GM20000 (cell line): ENCODE measurements at places on chromosomes 6 and 20.
A peak's percentile ranks its signal among the peaks of the same experiment; 100 is the strongest.

DNA sequence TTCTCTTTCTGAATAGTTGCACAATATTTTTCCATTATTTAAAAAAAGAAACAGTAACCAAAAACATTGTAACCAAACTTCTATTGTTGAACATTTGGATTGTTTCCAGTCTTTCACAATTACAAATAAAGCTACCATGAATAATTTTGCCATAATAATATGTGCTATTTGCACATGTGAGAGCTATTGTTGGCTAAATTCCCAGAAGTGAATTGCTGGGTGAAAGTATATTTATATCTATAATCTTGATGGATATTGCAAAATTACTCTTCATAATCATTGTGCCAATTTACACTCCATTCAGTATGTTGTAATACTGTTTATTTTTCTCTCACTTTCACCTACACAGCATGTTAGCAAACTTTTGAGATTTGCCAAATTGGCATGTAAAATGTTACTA is 36.6 kb upstream of the SLC22A16 start:
- no peak for DNase-seq

- DNase-seq = no peak
Observed at GRCh38 chr20:40966516-40967185, 62.0 kb upstream of the TOP1 start.

GRCh38 chr6:43778976-43779851 is 9.2 kb downstream of the VEGFA start:
- no peak for DNase-seq

DNA sequence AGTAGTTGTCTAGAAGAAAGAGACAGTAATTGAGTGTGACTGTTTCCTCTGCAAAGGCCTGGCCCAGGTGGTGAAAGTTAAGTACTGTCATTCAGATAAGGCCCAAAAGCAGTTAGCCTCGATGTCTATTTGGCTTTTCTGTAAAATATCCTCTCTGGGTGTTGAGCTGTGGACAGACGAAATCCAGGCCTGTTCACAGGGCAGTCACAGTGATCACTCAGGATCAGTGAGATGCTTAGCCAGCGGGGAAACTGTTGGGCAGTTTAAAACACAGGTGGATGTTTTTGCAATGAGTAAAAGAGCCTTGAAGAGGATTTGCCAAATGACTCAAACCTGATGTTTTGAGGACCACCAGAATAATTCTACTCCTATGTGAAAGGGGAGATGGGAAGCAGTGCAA is 22.0 kb upstream of the PRDM1 start:
- DNase-seq = no peak

DNA sequence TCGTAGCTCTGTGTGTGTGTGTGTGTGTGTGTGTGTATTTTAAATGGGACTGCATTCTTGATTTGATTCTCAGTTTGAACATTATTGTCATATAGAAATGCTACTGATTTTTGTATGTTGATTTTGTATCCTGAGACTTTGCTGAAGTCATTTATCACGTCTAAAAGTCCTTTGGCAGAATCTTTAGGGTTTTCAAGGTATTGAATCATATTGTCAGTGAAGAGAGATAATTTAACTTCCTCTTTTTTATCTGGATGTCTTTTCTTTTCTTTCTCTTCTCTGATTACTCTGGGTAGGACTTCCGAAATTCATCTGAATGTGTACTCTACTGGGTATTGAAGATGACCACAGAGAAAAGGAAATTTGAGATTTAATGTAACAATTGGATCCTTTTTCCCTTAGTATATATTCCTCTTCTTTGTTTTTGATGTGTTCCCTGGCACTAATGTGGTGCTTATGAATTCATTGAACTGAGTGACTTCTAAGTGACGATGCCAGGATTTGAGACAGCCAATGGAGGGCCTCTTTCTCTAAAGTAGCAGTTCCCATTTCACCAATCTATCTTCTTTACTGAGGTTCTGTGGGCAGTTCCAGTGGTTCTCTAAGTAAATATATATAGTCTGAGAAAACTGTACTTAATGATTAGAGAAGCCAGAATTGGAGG is 47.6 kb downstream of the TNFAIP3 start:
- no peak for DNase-seq

DNA sequence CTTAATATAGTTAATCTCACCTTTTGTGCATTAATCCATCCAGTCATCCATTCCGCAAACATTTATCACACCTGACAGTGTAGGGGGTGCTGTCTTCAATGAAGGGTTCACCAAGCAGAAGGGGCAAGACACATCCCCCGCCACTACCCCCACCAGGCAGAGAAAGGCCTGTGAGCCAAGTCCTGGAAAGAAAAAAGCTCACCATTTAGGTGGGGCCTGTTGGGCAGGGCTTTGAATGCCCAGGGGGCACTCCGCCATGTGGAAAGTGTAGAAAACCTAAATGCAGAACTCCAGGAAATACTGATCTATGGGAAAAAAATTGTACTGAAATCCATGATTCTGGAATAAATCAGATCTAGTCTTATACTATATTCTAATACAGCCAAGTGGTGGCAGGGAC is 4.8 kb upstream of the STX16 start:
- no peak for DNase-seq

DNA sequence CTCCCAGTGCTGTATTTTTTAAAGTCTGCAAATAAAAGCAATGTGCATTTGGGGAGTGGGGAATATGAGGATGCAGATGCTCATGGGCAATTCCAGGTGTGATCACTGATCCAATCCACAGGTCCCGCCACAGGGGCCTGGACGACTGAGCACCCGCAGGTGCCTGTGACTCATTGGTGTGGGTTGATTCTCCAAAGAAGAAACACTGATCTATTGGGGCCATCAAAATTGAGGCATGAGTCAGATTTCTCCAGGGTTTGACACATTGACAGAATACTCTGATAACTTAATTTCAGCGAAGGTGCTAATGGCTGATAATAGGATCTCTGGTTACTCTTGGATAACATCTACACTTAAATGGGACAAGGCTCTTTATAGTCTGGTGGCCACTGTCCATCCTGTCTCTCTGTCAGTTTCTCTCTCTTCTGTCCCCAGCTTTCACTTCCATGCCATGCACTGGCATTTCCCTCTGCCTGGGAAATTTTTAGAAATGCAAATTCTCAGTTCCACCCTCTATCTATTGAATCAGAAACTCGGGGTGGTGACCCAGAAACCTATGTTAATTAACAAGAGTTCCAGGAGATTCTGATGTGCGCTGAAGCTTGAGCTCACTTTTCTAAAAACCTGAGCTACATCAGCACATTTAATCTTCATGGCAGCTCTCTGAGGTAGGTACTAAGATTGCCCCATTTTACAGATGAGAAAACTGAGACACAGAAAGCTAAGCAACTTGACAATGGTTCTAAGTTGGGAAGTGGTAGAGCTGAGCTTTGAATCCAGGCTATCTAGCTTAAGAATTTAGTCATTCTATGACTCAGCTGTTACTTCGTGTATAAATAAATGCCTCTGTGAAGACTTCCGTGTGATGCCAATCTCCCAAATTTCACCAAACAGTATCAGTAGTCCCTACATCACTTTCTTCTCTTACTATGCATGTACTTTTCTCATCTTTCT is 10.2 kb upstream of the RCAN2 start:
- DNase-seq = no peak

DNA sequence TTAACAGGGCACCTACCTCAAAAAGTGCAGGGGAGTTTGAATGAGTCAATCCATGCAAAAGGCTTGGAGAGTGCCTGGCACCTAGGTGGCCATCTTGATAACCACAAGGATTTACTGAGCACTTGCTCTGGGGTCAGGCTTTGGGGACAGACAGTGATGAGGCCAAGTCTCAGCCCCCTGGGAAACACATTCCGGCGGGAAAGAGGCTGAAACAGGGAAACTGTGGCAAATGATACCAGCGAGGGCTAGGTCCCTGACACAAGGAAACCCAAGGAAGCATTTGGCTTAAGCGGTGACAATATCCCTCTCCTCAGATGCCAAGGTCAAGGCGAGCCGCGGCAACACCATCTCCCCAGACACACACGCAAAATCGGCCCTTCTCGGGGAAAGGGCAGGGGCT is 527 bp upstream of the DOK5 start:
- DNase-seq = no peak

DNA sequence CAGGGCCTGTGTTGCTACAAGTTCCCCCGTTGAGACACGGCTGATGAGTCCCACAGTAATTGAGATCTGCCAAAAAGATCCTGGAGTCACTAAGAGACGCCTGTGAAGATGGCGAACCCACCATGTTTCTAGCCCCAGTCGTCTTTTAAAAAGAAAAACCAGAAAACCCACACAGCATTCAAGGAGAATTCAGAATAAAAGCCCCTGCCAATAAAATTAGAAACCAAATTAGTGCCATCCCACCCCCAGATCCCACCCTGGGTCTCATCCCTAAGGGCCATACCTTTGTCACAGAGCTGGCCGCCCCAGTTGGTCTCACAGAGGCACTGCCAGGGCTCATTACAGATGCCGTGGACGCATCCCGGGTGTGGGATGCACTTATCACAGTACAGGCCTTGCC is 21.6 kb downstream of the JAG1 start:
- DNase-seq = no peak

DNA sequence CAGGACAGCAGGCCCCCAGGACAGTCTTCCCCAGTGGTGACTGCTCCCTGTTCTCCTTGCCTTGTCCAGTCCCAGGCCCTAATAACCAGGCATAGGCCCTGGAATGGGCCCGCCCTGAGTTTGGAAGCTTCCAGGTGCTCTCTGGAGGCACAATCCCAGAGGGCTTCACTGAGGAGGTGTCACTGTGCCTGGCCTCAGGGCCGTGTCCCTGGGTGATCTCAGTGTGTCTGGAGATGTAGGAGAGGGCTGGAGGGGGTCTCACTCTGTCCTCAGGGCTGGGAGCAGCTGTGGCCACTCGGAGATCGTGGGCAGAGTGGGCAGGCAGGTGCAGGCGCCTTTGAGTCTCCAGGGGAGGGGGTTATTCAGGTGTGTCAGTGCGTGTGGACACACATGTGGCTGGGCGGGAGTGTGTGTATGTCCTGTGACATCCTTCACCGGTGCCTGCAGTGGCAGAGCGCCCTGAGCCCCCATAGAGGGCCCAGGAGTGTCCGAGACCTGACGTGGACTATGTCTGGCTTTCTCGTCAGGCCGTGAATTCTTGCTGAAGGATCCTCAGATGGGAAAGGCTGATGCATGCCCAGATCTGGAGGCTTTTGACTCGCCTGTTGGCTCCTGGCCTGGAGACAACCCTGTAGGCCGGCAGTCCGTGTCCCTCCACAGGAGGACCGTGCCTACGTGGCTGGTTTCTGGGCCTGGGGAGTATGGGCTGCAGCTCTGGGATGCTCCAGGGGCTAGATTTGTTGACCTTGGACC is 5.5 kb upstream of the NPBWR2 start:
- DNase-seq = no peak

GRCh38 chr6:42045538-42046460 is 4.5 kb upstream of the TAF8 start:
- peak; percentile 55 for DNase-seq

- DNase-seq = peak; percentile 5
Observed at GRCh38 chr20:30484009-30484748, 773.3 kb upstream of the DEFB115 start.

DNA sequence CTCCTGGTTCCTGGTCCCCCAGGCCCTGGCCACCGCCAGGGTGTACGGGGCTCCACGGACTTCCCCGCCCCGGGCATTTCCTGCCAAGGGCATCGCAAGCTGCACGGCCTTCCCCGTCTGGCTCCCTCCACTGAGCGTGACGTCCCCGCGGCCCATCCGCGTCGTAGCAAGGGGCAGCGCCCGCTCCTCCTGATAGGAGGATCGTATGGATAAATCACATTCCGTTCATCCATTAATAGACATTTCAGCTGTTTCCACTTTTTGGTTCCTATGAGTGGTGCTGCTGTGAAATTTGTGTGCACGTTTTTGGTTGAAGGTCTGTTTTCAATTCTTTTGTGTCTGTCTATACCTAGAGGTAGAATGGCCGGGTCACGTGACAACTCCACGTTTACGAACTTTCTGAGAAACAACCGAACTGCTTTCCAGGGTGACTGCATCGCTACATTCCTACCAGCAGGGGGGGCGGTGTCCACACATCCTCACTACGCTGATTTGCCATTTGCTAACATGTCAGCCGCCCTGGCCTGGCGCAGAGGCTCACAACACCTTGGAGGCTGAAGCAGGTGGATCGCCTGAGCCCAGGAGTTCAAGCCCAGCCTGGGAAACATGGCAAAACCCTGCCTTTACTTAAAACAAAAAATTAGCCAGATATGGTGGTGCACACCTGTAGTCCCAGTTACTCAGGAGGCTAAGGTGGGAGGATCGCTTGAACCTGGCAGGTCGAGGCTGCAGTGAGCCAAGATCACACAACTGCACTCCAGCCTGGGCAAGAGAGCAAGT is 37.7 kb downstream of the KCNQ2 start:
- DNase-seq = peak; percentile 92

GRCh38 chr6:42131531-42131930 is 10.9 kb downstream of the C6orf132 start:
- no peak for DNase-seq

GRCh38 chr20:2246069-2246491 is 49.7 kb upstream of the TGM3 start:
- DNase-seq = no peak

DNA sequence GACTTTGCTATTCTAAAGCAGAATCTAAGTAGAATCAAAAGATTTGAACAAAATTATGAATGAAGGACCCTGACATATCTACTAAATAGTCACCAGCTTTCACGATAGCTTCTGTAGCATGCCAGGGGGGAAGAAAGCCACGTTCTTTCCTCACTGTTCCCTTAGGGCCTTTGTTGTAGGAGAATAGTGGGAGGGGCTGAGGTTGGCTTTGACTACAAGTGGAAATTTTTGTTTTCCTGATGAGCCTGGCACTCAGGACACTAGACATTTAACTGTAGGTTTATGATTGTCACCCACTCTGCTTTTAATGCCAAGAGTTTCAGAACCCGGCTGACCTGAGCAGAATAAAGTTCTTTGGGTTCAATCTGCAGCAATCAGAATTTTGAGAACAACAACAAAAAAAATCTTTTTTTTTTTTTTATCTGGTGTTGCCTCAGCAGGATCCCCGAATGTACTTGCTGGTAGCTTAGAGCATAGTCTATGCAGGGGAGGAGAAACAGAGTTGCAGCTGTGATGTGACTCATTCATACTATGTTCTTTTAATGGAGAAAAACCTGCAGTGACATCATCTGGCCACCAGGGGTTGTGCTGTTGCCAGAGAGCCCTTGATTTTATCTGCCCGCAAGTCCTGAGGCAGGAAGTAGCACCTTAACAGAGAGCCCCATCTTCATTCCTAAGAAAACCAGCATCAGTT is 38.5 kb downstream of the TPD52L1 start:
- DNase-seq = peak; percentile 65

GRCh38 chr6:163828038-163828795 is 413.7 kb downstream of the QKI start:
- no peak for DNase-seq

GRCh38 chr6:111470991-111471390 is 12.0 kb downstream of the REV3L start:
- no peak for DNase-seq

GRCh38 chr20:5509803-5510202 is 193.0 kb upstream of the PROKR2 start:
- DNase-seq = no peak

- peak; percentile 50 for DNase-seq
Observed at GRCh38 chr6:88641178-88641903, 322.1 kb downstream of the RNGTT start.
